Left renal cortex interstitium (tissue), 4 donors: ENCODE measurements at places on chromosomes 1 and 21. TPM values are rescaled to one million over a fixed set of nuclear protein-coding genes. Genes with fewer than 3 reads are reported as not detected.

- no peak for DNase-seq
Observed at GRCh38 chr1:184630679-184631060, 124.0 kb downstream of the EDEM3 start.

DNA sequence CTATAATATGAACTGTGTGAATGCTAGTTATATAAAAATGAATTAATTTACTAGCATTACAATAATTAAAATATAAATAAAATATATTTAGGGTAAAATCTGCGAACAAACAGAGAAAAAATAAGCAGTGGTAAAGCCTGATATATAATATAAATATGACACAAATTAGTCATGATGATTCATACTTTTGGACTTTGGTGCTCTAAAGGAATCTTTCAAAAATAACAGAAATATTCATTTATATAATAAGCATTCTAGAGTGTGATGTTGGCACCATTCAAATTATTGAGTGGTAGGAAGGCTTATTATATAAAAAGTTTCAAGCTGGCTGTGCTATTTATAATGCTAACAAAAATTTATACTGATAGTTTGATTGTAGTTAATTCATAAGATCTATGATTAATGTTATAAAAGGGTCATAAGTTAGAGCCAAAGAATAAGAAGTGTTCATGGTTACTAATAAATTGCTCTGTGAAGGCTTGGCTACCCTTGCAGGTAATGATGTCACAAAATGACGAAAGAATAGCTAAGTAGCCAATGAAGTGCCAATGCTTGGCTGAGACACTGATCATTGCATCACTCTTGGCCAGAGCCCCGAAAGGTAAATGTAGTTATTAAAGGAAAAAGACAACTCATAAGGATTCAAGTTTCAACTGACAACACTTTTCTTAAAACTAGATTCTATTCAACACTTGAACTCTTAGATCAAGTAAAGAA is 108.7 kb downstream of the USH2A start:
- no peak for DNase-seq

DNA sequence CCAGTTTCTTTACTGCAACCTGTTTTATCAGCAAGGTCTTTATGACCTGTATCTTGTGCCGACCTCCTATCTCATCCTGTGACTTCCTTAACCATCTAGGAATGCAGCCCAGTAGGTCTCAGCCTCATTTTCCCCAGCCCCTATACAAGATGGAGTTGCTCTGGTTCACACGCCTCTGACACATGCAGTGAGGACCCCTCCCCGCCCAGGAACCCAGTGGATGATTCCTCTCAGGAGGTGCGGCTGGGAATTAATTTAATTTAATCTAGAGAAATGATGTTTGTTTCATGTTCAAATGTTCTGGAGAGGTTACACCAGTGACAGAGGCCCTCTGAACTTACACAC is 39.0 kb upstream of the LBR start:
- no peak for DNase-seq

The SH3D21 gene
- polyA plus RNA-seq, result 18.5 TPM

- DNase-seq, result no peak
Observed at GRCh38 chr1:202579806-202580205, 130.4 kb downstream of the SYT2 start.

- no peak for DNase-seq
Observed at GRCh38 chr1:206897175-206897574, at the start of gene IL24. Gene IL24, plus strand, starts transcription at chr1:206897443. Its CDS starts 390 bp downstream, at chr1:206897833.

DNA sequence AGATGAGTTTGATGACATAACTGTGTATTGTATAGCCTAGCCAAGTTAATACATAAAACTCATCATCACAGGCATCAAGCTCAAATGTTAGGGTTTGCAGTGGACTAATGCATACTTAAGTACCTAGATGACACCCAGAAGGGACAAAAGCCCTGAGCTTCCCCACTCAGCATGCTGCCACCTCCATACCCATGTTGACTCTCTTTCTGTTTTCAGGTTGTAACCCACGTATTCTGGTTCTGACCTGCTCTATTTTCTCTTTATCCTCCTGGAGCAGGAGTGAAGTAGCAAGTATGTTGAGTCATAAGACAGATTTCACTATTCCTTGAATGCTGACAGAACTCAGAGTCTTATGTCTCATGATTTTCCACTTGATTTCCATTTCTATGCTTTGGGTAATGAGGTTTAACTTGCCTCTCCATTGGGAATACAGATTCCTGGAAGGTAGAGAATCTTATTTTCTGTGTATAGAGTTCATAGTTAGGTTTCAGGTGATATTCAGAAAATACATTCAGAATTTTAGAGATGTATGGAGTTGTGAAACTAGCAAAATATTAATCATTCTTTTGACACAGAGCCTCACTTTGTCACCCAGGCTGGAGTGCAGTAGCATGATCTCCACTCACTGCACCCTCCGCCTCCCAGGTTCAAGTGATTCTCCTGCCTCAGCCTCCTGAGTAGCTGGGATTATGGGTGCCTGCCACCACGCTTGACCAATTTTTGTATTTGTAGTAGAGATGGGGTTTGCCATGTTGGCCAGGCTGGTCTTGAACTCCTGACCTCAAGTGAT is 122.5 kb upstream of the KCNJ15 start:
- no peak for DNase-seq

DNA sequence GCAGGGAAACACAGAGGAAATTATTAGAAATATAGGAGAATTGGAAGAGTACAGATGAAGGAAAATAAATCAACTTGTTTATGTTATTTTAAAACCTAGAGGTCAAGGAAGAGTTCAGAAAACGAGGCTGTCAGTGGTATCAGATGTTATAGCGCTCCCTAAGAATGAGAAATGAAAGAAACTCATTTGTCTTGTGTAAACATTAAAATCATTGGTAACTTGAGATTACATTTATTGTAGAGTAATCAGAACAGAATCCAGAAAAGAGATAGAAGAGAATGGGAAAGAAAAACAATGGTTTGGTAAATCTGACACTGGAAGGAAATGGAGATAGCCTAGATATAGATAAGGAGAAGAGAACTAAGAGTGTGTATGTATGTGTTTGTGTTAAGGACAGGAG is 106.4 kb downstream of the ATF6 start:
- no peak for DNase-seq

DNA sequence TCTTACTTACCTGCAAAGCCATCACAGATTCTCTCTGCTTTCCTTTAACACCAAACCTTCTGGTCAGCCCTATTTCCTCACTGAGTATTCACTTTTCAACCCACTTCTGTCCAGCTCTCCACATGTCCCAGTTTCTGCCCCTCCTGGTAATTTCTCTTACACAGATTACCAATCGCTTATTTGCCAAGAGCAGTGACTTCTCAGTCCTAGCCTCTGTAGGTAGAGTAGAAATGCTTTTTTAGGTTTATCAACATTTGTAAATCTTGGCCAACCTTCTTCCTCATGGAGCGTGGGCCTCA is 33.6 kb upstream of the LRRC8C start:
- no peak for DNase-seq

The THEM4 gene
- polyA plus RNA-seq, result 44.6 TPM

DNA sequence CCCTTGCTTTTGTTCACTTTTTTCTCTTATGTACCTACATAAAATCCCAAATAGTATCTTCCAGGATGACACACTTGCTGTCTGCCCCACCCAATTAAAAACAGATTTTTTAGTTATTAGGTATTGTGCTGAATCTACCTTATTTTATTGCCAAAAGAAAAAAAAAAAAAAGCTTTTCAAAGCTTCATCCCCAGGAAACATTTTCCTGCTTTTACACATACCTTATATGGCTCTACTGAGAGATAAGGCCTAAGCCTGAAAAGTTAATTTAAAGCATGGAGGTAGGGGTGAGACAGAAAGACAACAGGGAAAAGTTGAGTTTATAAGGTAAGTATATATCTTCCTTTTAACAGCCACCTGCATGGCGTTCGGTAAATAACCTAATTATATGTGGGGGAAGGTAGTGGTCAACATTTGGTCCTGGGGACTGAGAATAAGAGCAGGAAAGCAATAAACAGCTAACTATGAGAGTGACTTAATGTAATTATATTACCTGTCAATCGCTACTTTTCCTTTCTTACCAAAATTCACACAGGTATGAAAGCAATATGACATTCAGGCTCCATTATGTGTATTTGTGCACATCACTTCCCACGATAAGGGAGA is 54.6 kb upstream of the BOLA1 start:
- DNase-seq, result no peak

DNA sequence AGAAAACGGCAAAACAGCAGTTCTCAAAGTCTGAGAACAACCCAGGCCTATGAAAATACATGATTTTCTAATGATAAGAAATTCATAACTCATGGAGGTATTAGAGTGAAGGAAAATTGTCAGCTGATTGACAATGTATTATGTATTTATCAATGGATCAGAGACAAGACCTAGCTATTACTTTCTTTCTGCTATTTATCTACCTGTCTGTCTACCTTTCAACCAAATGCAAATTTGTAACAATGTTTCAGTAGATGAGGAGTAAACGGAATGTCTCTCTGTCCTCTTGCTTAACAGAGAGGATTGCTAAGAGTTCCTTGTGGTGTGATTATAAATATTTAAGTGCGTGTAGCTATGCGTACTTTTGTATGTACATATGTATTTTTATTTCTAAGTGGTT is 568.7 kb upstream of the RGS18 start:
- no peak for DNase-seq

The IPO13 gene
- 44.3 TPM for polyA plus RNA-seq

GRCh38 chr1:203524824-203525223 is 30.9 kb downstream of the OPTC start:
- no peak for DNase-seq

DNA sequence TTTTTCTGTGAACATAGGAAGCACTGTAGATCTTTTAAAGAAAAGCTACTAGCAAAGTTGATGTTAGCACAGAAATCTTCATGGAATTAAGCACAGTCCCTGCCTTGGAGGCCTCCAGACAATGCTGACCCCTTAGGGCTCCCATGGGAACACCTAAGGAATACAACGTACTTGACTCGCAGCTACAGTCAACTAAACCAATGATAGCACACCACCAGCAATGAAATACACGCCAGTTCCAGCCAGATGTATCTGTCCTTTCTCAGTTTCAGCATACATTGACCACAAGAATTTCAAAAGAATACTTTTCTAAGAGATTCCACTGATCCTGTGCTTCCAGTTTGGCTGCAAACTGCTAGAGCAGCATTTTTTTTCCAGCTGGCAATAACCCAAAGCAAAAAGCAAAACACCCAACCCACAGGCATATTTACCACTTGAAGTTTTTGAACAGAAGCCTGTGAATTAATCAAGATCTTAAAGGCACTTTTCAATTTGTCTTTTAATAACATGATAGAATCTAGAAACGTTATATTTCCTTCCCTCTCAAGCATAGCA is 42.8 kb upstream of the KRTAP11-1 start:
- no peak for DNase-seq

The DUSP12 gene
- polyA plus RNA-seq, result 49.2 TPM

DNA sequence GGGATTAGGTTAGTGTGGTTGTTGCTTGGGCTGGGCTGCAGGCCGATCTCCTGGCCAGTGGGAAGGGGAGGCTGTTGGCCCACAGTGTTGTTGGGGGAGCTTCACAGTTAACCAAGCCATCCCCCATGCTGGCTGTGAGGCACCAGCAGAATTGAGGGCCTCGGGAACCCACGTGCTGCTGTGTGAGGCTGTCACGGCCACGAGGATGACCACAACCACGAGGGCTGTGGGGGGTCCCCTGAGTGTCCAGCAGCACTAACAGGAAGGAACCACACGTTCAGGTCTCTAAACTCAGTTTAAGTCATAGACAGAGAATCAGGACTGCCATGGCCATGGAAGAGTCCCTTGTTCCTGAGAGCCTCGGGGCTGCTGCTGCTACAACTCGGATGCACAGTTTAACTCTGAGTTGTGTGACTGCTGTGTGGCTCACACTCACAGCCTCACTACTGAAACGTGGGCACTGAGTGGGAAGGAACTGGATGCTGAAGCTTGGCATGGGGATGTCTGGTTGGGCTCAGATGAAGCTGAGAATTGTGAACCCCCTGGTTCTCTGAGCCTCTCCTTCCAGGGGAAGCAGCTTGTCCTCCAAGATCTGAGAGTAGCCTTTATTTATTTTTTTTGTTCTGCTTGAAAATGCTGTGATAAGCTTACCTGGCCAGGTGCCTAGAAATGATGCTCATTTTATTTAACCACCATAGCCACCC is 4.8 kb upstream of the MMEL1 start:
- DNase-seq, result no peak

The MFAP2 gene
- 186 TPM for polyA plus RNA-seq

DNA sequence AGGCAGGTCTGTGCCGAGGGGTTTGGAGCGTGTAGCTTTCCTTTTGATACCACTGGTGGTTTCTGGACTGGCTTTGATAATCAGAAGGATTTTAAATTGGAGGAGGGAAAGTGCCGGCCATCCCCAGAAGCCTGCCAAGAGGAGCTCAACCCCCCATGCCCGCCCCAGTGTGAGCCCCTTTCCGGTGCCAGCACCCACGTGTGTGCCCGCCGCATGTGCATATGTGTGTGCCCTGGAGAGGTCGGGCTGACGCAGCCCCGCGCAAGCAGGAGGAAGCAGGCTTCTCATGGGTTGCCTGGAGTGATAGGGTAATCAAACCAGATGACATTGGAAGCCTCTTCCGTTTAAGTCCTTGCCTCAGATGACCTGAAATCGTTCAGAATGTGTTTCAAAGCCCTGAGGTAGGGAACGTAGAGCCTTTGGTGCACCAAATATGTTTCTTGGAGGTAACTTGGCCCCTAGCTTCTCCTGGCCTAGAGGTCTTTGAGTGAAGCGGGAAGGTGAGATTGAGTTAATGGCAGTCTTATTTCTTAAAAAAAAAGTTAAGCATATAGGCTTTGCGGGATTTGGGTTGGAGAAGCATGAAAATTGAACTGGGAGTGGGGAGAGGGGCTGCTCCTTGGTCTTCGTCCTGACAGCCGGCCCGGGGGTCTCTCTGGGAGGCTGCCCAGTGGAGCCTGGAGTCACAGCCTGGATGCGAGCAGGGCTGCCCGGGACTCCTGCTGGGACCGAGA is 34.1 kb upstream of the ARHGEF16 start:
- DNase-seq, result no peak

GRCh38 chr21:45801129-45801964 is 157.8 kb downstream of the PCBP3 start:
- DNase-seq, result no peak

DNA sequence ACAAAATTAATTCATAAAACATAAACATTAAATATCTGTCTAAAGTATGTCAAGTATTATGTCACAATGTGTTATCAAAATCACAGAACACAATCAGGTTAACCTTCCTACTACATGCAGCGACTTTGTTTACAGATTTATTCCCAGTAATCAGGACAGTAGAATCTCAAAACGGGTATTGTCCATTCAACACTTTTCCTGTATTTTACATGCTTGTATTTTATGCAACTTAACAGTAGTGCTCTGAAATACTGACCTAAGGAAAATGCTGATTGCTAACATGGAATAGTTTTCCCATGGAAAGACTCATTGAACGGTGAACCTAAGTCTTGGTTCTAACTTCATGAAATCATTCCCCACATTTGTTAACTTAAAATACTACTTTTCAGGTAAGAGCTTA is 2.3 kb downstream of the SERBP1 start:
- DNase-seq, result no peak

The CHD1L gene
- 46.9 TPM for polyA plus RNA-seq

The TFAP2E gene
- polyA plus RNA-seq, result 1.4 TPM

The SLC44A5 gene
- polyA plus RNA-seq, result 12.9 TPM

- no peak for DNase-seq
Observed at GRCh38 chr1:47482786-47483185, 44.9 kb downstream of the FOXD2 start.

The PATJ gene
- 61.4 TPM for polyA plus RNA-seq

- no peak for DNase-seq
Observed at GRCh38 chr21:26982767-26983166, 15.9 kb upstream of the ADAMTS5 start.

The ASTN1 gene
- polyA plus RNA-seq, result 2.1 TPM
